ENCODE measurements at places on chromosomes 1 and 21.

DNA sequence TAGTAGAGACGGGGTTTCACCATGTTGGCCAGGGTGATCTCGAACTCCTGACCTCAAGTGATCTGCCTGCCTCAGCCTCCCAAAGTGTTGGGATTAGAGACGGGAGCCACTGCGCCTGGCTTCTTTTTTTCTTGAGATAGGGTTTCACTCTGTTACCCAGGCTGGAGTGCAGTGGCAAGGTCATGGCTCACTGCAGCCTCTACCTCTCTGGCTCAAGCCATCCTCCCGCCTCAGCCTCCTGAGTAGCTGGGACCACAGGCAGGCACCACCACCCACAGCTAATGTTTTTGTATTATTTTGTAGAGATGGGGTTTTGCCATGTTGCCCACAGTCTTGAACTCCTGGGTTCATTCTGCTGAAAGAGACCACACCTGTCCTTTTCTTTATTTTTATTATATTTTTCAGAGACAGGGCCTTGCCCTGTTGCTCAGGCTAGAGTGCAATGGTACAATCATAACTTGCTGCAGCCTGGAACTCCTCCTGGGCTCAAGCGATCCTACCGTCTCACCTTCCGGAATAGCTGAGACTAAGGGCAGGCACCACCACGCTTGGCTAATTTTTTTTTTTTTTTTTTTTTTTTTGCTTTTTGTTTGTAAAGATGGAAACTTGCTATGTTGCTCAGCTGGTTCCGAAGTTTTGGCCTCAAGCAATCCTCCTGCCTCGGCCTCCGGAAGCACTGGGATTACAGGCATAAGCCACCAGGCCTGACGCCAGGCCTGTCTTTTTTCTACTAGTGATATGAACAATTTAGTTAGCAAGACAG lies 3.1 kb downstream of the LMNA start:
- DNase-seq, result no peak

DNA sequence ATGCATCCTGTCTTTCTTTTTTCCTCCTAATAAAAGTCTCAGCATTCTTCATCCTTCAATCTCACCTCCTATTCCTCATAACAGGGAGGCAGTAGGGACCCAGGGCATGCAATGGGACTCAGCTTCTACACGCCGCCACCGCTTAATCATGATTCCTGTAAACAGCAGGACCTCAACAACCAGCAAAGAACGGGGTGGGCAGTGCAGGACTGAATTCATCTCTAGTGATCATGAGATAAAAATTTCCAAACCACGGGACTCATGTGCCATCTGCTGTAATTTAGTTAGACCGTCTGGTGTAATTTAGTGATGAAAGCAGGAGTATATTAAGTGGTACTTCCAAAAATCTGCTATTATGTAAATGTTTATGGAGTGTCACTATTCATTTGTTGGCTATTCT lies 5.4 kb downstream of the PRAMEF12 start:
- no peak for DNase-seq

GRCh38 chr1:27666791-27667254 lies 5.2 kb downstream of the IFI6 start:
- no peak for DNase-seq

GRCh38 chr1:176670853-176671252 lies 207.9 kb downstream of the PAPPA2 start:
- no peak for DNase-seq

DNA sequence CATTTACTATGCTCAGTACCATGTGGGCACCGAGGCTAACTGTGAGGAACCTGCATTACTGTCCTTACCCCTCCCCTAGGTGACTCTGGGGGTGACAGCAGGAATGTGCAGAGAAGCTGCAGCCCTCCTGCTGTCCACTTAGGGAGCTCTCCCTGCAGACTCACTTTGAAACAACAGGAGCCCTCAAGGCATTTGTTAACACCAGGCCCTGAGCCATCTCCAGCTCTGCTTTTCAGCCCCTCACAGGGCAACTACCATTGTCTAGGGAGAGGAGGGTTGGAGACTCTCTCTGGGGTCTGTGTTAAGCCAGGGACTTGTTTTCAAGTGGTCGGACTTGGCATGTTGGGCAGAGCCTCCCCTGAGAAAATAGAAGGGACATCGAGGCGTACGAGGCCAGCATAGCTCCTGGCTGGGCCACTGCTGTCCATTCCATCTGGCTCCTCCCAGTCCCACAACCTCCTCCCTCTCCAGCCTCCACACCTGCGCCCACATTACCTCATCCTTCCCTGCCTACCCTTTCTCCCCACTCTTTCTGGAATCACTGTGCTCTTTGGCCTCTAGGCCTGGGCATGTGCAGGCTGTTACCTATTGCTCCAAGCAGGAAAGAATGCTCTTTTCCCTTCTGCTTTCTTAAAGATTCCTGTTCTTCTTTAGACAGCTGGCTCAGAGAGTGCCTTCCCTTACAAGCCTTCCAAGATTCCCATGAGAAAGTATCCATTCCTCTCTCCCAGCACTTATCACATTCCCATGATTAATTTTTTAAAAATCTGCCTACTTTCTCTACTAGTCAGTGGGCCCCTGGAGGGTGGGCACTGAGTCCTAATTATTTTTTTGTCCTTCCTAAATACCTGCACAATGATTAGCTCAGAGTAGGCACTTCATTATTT lies 102.7 kb upstream of the GCLM start:
- DNase-seq, result no peak

- no peak for DNase-seq
Observed at GRCh38 chr1:74650561-74650960, 23.0 kb downstream of the ERICH3 start.

- no peak for DNase-seq
Observed at GRCh38 chr1:4178501-4179113, 278.5 kb upstream of the C1orf174 start.

DNA sequence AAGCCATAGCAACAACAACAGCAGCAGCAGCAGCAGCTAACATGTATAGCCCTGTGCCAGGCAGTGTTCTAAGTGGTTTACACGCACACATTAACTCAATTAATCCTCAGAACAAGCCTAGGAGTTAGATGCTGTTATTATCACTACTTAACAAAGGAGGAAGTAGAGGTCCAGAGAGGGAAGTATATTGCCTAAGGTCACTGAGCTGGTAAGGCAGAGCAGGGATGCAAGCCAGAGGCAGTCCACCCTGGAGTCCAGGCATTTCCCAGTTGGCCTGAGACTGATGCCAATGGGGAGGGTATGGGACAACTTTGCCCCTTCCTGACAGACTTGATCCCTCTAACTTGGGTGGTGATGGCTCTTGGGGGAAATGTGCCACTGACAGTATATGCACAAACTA lies 6.8 kb downstream of the CDC14A start:
- no peak for DNase-seq

All from endothelial cell (in vitro differentiated cells).